ENCODE measurements at places on chromosomes 5 and 9.

GRCh38 chr9:136545692-136545964 is 220 bp downstream of the NOTCH1 start:
- no peak for DNase-seq

DNA sequence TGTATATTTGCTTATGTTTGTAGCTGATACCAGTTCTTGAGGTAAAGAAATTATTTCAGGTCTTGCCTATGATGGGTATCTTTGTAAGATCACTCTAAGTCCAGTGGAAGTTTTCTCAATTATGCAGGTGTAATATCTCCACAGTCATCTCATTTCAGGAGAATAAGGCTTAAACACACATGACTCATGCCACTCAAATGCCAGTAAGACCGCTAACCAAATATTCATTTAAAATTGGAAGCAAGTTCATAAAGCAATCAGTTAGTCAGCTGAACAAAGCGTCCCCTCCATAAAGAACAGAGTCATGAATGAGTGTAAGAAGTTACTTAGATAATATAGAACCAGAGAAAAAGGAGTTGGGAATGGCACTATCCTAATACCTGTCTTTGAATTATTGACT is 248.7 kb downstream of the LURAP1L start:
- no peak for DNase-seq

- DNase-seq: no peak
Observed at GRCh38 chr9:90331826-90332575, 310.6 kb downstream of the DIRAS2 start.

DNA sequence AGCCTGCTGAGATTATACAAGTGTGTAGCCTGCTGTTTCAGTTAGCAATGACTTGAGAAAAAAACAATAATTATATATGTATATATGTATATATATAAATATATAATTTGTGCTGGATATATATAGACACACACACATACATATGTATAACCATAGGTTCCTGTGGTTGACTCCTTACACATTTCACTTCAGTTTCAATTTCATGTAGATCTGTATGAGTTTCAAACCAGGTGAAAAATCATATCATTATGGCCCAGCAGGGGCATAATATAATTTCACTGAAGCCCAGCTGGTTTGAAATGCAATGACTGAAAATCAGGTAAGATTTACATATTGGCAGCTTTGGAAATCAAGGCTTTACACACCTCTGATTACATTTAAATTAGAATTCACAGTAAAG is 690.4 kb upstream of the CDH18 start:
- no peak for DNase-seq

DNA sequence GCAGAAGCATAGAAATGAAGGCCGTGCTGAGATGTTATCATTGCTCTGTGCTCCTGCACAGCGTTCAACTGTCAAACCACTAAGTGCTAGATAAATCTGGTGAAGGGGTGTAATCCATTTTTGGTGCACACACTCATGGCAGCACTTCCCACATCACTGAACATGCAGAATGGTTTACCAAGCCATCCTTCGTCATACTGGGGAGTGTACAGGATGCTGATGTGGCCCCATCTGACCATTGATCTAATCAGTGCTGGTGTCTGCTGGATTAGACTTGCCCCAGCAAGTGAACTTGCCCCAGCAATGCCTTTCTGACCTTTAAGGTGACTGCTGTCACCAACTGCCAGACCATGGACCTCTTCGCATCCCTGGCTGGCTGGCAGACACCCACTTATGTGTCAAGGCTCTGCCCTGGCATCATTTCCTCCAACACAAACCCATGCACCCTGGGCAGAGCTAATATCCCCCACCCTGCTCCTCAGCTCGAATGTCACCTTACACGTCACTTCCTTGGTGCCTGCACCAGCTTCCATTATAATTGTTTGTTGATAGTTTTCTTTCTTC is 4.2 kb upstream of the SEMA4D start:
- no peak for DNase-seq
